ENCODE measurements at places on chromosomes 2 and 18.

GRCh38 chr2:40642237-40642636, 190.3 kb upstream of the SLC8A1 start:
- DNase-seq: peak; percentile 34

GRCh38 chr2:98608962-98609604, 694 bp downstream of the UNC50 start:
- DNase-seq: no peak

GRCh38 chr2:229261076-229261475, 10.0 kb downstream of the PID1 start:
- DNase-seq: no peak

DNA sequence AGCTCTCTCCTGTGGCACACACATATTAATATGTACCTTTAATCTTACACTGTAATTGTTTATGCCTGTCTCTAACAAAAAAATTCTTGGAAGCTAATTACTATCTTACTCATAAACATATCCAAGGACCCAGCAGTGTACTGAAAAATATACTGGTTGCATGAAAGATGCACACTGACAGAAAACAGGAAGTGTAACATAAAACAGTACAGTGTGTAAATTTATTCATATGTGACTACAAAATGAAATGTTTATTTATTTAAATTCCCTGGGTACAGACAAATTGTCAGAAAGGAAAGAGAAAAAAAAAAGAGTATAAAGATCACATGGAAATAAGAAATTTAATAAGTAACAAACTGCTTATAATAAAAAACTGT, 28.5 kb downstream of the TMEM131 start:
- DNase-seq: no peak

DNA sequence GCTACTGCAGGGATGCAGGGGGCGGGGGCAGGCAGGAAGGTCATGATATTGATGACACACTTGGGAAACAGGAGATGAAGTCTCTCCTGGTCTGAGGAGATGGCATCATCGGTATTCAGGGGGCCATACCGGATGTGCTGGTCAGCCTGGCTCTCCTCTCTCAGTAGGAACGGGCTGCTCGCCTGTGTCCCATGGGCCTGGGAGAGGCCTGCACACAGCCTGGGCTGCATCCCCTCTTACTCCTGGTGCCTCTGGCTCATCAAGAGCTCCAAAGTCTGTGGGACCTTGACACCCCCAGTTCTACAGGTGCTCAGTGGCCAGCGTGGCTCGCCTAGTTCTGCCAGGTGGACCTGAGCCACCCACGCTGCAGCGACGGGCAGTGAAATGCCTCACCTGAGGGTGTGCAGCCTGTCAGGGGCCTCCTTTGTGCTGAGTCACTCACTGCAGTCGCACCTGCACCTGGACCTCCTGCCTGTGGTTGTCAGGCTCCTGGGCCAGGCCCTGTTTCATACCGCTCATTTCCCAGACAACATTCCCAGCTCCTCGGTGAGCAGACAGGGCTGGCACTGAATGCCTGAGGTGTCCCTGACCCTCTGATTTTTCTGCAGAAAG, 18.6 kb upstream of the CNDP1 start:
- no peak for DNase-seq

DNA sequence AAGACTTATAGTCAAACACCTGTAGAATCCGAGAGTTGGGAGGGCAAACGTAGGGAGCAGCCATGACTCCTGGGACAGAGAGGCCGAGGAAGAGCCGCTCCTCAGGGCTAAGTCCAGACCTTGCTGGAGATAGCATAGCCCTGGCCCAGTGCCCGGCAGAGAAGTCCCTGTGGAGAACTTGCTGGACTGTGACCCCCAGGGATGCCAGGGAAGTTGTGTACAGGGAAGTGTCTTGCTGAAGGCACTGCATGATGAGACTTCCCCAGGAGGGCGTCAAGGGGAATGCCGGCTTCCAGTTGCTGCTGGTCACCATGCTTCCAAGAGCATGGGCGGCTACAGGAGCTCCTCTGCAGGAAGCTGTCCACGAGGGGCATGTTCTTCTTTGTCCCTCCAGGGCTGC, 8.6 kb upstream of the CNDP1 start:
- no peak for DNase-seq

DNA sequence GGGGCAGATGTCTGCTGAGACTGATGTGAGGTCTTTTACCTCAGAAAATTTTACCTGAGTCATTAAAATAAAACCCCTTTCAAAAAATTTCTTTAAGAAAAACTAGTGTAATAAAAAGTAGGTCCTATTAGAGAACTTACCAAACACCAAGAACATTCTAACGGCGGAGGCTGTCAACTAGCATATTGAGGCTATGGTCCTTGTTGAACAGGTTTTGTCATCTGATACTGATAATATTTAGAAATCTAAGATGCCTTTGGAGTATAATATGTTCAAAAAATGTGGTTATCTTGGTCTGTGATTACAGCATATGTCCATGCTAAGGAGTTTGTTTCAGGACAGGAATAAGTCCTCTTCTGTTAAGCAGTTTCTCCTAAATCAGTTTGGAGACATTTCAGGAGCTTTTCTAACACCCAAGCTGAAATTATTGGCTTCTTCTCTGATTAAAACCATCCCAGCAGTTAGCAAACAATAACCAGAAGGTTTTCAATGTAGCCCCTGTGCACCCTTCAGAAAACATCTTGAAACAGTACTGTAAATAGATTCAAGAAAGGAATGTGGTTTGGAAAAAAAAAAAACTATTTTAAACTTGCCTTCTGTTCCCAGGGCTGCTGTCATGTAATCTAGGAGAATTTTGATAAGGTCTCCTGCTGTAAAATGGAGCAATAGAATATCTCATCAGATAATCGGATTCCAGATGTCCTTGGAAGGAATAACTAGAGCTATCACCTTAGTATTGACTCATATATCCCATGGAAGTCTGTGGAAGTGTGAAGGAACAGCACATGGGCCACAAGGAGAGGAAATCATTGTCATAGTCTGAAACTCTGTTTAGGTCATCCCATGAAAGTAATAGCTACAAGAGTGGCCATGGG, 58.7 kb upstream of the B3GNT2 start:
- no peak for DNase-seq

GRCh38 chr2:152577579-152577978, 139.7 kb downstream of the PRPF40A start:
- DNase-seq: no peak

DNA sequence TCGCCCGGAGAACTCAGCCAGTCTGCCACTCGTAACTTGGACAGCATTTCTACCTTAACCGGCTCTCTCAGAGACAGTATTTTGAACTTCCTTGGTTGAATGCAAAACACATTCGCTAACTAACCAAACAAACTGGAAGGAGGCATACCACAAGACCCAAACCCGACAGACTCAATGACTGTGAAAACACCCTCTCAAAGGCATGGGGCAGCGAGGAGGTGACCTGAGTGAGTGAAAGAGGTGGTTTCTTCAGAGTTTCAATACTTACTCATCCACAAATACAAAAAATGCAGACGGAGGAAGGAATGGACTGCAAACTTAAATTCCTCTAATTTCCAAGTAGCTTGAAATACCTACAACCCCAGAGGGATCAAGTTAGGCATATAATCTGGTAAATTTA, 132.9 kb downstream of the GAREM1 start:
- no peak for DNase-seq

DNA sequence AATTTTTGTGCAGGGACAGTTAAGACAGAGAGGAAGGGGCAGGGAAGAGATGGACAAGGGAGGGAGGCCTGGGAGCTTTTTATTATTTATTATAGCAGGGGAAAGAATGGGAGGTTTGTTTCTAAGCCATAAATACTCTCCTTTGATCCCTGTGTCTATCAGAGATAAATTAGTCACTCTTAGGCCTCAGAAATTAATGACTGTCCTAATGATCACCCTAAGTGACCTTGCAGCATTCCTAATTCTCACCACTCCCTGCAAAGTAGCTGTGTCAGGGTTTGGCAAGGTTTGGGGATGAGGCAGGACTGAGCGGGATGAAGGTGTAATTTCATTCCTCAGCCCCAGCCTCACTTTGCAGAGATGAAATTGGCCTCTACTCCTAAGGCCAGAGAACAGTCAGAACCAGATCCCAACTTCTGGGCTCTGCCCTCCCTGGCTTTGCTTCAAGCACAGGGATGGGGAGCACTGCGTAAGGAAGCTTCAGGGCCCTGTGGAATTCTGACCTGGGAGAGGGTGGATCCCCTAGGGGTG, 95.0 kb downstream of the TMEM17 start:
- no peak for DNase-seq

- DNase-seq: no peak
Observed at GRCh38 chr2:168650781-168651180, 151.7 kb upstream of the NOSTRIN start.

DNA sequence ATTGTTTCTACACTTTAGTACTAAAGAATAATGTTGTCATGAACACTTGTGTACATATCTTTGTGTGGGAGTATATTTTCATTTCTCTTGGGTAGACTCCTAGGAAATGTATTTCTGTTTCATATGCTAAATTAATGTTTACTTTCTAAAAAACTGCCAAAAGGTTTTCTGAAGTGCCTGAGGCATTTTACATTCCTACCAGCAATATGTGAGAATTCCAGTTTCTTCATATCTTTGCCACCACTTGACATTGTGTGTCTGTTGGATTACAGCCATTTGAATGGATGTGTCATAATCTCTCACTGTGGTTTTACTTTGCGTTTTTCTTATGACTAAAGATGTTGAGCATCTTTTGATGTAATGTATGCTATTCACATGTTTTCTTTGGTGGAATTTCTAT, 428.2 kb upstream of the KCNH7 start:
- DNase-seq: no peak

- no peak for DNase-seq
Observed at GRCh38 chr18:50748243-50749229, 71.3 kb downstream of the MRO start.

GRCh38 chr2:187354661-187355060, 93.4 kb downstream of the CALCRL start:
- DNase-seq: no peak

- DNase-seq: no peak
Observed at GRCh38 chr2:102509749-102510148, 36.7 kb downstream of the SLC9A4 start.

GRCh38 chr18:54528942-54529376, 62.1 kb upstream of the DYNAP start:
- DNase-seq: no peak

GRCh38 chr18:77210249-77210648, 39.4 kb upstream of the GALR1 start:
- no peak for DNase-seq

DNA sequence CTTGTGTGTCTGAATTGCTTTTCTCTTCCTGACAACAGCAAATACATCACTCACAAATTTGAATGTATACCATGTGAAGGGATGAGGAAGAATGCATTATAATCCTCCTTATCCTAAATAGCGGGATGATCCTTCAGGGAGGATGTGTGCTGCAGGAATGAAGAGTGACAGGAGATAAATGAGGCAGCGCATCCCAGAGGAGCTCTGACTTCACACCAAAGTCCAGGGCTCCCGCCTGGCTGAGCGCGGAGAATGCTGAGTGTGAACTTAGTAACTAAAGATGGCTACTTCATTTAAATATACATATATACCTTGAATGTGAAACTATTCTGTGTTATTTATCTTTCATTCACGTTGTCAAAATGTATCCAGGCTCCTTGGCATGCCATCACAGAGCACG, 145.2 kb upstream of the TPO start:
- no peak for DNase-seq

DNA sequence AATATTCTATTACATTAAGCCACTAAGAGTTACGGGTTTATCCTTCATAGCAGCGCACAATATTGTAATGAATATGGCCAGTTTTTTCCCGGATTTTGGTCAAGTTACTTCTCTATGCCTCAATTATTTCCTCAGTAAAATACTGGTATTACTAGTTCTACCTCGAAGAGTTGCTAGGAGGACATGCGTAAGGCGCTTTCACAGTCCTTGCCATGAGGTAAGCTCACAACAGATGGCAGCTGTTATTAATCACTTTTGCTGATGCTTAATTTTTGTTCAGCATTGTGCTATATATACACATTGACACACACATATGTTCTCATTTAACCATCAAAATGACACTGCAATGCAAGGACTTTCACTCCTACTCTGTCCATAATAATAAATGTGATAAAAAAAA, 101.5 kb downstream of the SCG2 start:
- no peak for DNase-seq

DNA sequence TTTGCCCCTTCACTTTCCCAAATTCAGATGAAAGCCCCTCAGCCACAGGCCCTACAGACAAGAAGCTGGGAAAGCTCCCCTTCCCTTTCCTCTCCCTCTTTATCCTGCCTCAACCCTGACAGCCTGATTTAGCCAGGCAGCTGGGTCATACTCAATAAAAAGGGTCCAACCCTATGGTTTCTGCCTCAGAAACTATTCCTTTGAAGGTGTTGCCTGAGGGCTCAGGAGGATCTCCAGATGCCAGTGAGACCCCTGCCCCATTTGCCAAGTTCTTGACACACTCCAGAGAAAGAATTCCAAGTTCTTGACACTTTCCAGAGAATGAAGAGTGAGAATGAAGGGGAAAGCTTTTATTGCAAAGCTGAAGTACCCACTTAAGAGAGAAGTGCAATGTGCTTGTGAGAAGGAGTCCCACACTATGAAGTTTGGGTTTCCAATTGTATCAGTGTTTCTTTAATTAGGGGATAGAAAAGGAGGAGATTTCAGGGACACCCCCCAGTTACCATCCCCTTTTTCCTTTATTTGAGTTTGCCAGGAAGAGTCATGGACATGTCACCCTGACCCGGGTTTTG, 576.2 kb downstream of the METTL4 start:
- no peak for DNase-seq

- DNase-seq: no peak
Observed at GRCh38 chr2:101818531-101819451, 121.3 kb downstream of the MAP4K4 start.

- DNase-seq: no peak
Observed at GRCh38 chr2:147386284-147386683, 458.5 kb upstream of the ACVR2A start.

All from BE2C (cell line).